ENCODE measurements at places on chromosomes 5 and 9.

DNA sequence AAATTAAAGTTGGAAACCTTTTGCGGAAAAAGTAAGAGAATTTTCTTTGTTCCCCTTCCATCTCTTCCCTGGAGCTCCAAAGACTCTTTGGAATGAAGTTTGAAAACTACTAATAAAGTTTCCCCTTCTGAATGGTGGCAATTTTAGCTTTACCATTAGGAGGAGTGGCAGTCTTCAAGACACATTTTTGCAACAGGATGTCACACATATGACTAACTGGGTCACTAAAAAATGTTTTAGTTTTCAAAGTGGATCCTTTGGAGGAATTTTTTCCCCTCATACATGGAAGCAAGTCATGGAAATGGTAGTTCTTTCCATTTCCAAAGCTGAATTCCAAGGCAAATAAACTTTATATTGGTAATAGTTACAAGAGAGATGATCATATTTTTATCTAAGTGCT lies 15.6 kb downstream of the FBXO4 start:
- no peak for DNase-seq

DNA sequence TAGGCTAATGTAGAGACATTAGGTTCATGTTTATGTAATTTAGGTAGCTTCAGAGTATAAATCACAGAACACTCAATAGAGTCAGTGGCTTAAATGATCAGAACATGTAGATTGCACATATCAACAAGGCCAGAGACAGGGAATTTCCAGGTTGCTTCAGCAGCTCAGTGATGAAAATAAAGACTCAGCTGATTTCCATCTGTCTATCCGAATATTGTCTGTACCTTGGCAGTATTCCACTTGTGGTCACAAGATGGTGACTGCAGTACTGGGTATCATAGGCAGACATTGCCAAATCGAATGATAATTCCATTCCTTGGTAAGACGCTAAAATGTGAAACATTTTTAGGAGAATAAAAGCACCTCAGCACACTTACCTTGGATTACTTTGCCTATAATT lies 702.2 kb downstream of the MAT2B start:
- DNase-seq = no peak

GRCh38 chr5:113017881-113018635 lies 41.5 kb downstream of the DCP2 start:
- DNase-seq = no peak

DNA sequence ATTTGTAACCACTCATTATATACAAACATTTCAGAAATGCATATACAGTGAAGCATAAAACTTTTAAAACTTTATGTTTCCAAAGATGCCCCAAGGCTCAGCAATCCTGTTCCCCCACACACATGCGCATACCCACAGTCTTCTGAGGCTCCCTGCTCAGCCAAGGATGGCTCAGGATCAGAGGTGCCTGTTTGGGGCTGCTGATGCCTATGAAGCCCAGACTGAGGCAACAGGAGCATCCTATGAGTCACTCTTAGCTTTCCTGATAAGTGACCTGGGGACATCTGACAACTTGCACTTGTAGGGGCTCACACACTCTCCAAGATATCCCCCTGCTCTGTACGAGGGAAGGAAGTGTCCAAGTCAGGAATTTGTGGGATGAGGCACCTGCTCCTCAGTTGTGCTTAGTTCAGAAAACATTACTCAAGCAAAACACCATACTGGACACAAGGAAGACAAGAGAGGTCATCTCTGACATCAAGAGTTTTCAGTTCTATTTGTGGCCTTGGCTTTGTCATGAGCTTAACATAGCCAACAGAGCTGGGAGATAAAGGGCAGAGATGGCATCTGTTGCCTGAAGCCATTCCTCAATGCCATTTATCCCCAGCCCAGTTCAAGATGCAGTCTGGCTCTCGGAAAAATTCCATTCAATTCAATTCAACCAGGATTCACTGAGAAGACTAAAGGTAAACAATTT lies 62.3 kb downstream of the NIPSNAP3B start:
- DNase-seq = no peak

DNA sequence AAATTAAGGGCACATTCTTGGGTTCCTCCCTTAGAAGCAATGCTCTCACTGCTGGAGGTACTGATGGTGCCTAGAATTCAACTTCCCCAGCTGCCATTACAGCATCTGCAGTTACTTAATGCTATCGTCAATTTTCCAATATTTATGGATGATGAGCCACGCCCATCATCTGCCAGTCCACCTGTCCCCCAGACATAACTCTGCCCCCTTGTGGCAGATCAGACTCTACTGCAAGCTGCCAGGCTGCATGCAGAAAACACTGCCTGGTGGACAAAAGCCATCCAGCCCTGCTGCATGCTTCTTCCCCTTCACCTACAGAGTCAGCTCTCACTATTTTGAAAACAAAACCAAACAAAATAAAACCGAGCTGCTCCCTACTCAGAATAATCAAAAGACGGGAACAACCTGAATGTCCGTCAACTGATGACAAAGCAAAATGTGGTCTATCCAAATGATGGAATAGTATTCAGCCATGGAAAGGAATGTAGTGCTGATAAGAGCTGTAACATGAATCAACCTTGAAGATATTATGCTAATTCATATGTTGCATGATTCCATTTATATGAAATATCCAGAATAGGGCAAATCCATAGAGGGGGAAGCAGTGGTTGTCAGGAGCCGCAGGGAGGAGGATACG lies 66.4 kb downstream of the RETREG1 start:
- peak; percentile 15 for DNase-seq

GRCh38 chr5:176818391-176819098 lies 8.2 kb downstream of the UNC5A start:
- DNase-seq = no peak

DNA sequence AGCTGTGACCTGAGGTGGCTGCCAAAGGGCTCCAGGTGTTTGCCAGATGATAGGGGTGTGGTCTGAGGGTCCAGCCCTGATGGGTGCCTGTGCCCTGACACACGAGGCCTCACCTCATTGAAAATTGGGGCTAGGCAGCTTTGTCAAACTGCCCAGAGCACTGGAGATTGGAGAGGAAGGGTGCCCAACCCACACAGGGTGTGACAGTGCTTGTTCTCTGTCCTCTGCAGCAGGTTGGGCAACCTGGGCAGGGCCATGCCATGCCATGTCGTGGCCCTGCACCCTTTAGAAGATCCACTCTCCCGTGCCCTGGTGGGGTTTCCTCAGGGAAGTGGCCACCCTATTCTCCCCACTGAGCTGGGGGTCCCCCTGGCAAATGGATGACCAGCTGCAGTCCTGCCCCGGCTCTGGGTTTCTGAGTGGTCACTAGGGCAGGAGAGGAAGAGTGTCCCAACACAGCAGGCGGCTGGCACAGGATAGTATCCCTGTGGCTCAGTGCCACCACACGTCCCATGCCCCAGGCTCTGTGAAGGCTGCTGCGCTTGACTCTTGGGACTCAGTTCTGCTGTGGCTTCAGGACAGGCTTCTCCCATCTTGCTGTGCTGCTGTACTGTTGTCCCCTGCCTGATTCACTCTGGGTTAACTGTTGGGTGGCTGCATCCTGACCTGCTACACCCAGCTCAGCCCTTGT lies 100.8 kb upstream of the PITX1 start:
- DNase-seq = no peak

DNA sequence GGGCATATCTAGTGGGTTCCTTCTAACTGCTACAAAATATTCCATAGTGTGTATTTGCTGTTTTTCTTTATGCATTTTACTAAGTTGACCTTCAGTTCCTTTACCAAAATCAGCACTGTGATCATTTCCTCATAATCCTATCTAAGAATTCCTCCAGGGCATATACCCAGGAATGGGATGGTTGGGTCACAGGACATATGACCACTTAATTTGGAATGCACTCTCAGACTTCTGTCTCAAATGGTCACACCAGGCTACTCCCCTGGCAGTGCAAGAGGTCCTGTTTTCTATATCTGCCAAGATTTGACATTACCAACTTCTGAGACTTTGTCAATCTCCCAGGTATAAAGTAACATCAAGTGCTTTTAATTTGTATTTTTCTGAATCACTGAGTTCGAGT lies 63.9 kb downstream of the ADAMTS12 start:
- DNase-seq = no peak

- DNase-seq = no peak
These were observed 57.9 kb downstream of the PBX3 start for GRCh38 chr9:125805057-125805456.

DNA sequence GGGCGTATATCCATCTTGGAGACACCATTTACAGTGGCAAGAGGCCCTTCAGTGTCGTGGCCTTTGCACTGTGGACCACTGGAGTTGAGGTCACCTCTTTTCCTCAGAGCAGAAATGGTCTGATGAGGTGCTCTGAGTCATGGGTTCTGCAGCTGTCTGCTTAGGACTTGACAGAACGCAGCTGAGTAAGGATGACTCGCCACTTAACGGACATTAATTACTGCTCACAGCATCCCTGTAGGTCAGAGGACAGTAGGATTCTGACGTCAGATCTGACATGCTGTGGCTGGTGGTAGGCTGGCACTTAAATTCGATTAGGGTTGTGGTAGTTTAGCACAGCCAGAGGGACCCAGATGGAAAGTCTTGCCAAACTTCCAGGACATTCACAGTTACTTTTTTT lies 479.4 kb downstream of the DMAC1 start:
- no peak for DNase-seq

DNA sequence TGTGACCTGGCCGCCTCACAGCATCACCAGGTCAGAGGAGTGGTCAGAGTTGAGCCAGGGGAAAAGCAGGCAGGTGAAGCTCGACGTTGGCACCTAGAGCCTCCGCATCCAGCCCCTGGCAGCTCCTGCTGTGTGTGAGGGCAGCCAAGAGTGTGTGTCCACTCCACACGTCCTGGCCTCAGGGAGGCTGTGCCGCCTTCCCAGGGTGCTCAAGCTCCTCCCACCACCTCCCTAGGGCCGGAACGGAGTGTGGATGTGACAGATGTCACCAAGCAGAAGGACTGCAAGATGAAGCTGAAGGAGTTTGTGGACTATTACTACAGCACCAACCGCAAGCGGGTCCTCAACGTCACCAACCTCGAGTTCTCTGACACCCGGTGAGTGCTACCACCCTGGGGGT lies 72.5 kb downstream of the PHF2 start:
- DNase-seq = no peak

DNA sequence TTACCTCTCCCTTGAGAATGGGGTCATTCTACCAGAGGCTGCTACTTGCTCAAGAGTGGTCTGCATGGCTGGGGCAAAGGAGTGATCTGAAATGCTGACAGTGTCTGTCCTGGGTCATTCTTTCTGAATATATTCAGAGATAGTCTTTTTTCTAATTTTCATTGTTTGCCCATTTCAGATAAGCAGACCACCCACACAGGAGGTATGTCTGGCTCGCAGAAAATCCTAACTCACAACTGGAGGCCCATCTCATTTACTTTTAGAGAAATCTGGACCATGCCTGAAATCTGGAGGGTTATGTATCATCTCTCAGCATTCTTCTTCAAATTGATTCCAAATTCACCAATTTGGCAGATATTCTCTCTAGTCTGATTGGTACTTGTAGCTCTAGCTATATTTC lies 227.6 kb downstream of the SEC61B start:
- no peak for DNase-seq

- DNase-seq = no peak
These were observed 605.0 kb downstream of the MTRR start for GRCh38 chr5:8473827-8474568.

DNA sequence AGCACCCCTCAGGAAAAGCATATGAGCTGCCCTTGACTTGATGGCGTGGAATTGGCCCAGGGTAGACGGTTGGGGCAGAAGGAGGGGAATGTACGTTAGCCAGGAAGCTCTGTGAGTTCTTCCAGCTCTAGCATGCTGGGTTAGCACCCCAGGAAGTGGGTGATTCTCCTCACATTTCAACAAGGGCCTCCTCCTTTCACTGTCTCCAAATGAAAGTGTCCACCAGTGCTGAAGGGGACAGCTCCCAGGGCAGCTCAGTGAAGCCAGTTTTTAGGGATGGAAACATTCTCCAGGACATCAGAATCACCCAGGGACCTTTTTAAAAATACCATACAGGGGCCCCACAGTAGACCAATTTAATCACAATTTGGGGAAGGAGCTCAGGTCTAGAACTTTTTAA lies 17.2 kb upstream of the AFAP1L1 start:
- DNase-seq = no peak

DNA sequence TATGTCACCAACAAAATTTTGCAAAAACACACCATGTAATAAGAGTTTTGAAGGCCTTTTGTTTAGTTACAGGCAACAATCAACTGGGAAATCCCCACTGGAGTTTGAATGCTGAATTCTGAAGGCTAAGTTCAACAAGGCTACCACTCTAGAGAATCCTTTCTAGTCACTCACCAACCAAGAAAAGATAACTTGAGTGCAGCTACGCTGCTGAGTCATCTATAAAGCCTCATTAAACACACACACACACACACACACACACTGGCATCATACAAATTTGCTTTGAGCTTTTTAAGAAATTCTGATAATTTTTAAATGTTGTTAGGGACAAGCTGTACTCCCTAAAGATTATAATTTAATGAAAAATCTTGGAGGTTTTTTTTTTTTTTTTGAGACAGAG lies 219.6 kb downstream of the DENND1A start:
- no peak for DNase-seq

GRCh38 chr5:132385326-132386105 lies 16.0 kb downstream of the SLC22A5 start:
- DNase-seq = peak; percentile 68
